Mesothelial cell of epicardium (in vitro differentiated cells): ENCODE measurements at places on chromosomes 16 and 17. TPM values are rescaled to one million over a fixed set of nuclear protein-coding genes. Genes with fewer than 3 reads are reported as not detected.

GRCh38 chr17:30823421-30823820, 1.1 kb downstream of the CRLF3 start:
- H3K4me3 ChIP-seq: peak overlapping the region; percentile 83
- no peak for DNase-seq
- peak overlapping the region; percentile 74 for H3K27ac ChIP-seq
- H3K27me3 ChIP-seq: no peaks in the 10 kb centered on the region
- peaks cover 9% of the 10 kb centered on the region for H3K4me1 ChIP-seq

DNA sequence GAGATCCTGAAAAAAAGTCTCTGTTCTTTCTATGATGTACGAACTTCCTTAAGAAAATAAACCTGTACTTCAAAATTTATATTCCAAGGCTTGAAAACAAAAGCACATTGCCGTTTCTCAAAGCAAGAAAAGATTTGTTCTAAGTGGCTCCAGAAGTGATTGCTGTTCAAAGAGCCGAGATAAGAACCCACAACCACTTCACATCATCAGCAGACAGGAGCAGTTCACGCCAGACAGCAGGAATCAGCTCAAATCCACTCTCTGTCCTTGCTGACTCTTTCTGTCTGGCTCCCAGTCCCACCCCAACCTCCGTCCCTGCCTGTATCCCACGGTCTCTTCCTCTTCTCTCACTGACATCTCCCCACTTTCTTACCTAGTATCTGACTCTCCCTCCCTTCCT, 85.0 kb upstream of the MYOCD start:
- H3K27ac ChIP-seq: peak overlapping the region; percentile 64
- H3K4me1 ChIP-seq: peaks cover 34% of the 10 kb centered on the region
- DNase-seq: no peak
- no peaks in the 10 kb centered on the region for H3K27me3 ChIP-seq
- H3K4me3 ChIP-seq: no peak overlapping the region

GRCh38 chr16:14489460-14489859, 140.6 kb downstream of the PARN start:
- H3K4me1 ChIP-seq: peaks cover 37% of the 10 kb centered on the region
- H3K4me3 ChIP-seq: no peak overlapping the region
- H3K27me3 ChIP-seq: peaks cover 31% of the 10 kb centered on the region
- H3K36me3 ChIP-seq: peaks cover 2% of the 10 kb centered on the region
- H3K27ac ChIP-seq: no peak overlapping the region
- DNase-seq: no peak

DNA sequence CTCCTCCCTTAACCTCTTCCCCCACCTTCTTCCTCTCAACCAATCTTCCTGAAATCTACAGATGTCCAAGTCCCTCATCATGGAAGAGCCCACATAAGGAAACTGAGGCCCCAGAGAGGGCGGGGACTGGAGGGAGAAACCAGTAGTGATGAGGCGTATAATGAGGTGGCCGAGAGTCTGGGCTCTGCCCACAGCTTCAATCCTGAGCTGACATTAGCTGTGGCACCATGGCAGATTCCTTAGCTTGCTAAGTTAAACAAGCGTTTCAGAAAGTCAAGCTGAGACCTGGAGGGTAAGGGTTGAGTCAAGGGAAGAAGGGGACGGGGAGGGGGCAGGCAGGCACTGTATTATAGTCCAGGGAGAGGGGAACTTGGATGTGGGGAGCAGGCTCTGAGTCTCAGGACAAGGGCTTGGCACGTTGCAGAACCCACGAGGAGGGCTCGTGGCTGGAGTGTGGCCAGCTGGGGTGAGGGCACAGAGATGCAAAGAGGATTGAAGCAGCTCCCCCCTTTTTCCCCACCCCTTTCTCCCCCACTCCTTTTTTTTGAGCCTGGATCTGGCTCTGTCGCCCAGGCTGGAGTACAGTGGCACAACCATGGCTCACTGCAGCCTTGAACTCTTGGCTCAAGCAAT, 13.3 kb downstream of the ARHGAP23 start:
- H3K36me3 ChIP-seq: peaks cover 2% of the 10 kb centered on the region
- H3K27me3 ChIP-seq: no peaks in the 10 kb centered on the region
- peak overlapping the region; percentile 60 for H3K27ac ChIP-seq
- peaks cover 14% of the 10 kb centered on the region for H3K4me1 ChIP-seq

KRT40 gene
- total RNA-seq: 0.16 TPM in 1 of 3 replicates, not detected in the others

FNDC8 gene
- total RNA-seq: not detected in 3 replicates

CCDC144A gene
- 0.49 to 0.75 TPM (median 0.55 TPM) in 3 replicates for total RNA-seq
